IPS DF 6.9 (cell line): ENCODE measurements at places on chromosomes 12 and 14.

GRCh38 chr12:5514545-5514944 is 82.6 kb downstream of the NTF3 start:
- no peaks in the 10 kb centered on the region for H3K27me3 ChIP-seq
- no peak overlapping the region for H3K27ac ChIP-seq

DNA sequence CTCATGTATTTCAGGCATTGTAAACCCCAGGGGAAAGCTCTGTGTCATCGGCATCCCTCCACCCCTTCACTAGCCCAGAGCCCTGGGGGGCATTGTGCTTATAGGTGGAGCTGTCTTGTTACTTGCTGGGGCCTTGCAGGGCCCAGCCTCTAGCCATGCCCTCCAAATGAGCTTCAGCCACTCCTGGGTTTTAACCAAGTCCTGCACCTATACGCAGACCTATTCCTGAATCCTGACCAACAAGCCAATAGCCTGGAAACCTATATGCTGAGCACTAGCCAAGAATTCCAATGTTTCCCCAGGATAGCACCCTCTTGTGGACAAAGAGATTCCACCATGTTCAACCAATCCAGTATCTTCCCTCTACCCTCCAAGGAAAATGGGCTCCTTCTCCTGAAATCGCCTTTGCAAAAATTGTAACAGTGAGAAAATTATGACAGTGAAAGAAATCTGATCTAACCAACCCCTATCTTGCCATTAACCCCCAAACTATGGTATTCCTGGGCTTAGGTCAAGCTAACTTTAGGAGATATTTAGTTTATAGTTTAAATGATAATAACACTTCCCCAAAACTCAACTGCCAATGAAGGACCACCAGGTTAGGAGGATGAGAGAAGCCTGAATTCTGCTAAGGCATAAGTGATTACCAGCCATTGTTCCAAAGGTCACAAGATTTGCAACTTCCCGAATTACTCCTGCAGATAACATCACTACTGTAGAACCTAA is 55.5 kb downstream of the TTC7B start:
- no peak overlapping the region for H3K4me3 ChIP-seq
- no peaks in the 10 kb centered on the region for H3K36me3 ChIP-seq
- H3K27ac ChIP-seq = no peak overlapping the region
- H3K4me1 ChIP-seq = no peaks in the 10 kb centered on the region; the same call in 1 of the 2 replicates
- H3K27me3 ChIP-seq = no peaks in the 10 kb centered on the region

DNA sequence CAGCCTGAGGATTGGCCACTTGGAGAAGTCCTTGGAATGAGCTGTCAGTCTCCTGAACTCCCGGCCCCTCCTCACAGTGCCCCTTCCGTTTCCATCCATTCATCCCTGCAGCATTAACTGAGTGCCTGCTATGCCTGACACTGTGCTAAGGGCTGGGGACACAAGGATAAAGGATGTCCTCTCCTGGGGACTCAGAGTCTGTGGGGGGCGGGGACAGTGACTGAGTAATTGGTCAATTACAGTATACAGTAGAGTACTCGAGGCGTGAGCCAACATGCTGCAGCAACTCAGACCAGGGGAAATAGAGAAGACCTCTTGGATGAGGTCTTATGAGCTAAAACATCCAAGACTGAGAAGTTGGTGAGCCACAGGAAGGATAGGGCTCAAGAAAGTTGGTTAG is 43.4 kb upstream of the PWP1 start:
- DNase-seq = no peak
- no peak overlapping the region for H3K4me3 ChIP-seq
- no peaks in the 10 kb centered on the region for H3K36me3 ChIP-seq

GRCh38 chr12:70049596-70050360 is 193.5 kb upstream of the CNOT2 start:
- H3K4me1 ChIP-seq = peaks cover 2% of the 10 kb centered on the region; the same call in 1 of the 2 replicates
- no peak overlapping the region for H3K27ac ChIP-seq
- no peak overlapping the region for H3K4me3 ChIP-seq

- H3K4me1 ChIP-seq = peaks cover 5% of the 10 kb centered on the region
- no peak for DNase-seq
- no peaks in the 10 kb centered on the region for H3K27me3 ChIP-seq
- H3K36me3 ChIP-seq = no peaks in the 10 kb centered on the region
- H3K4me3 ChIP-seq = no peak overlapping the region
- no peak overlapping the region for H3K27ac ChIP-seq
Measured at GRCh38 chr14:102097441-102098135, 10.7 kb upstream of the HSP90AA1 start.

DNA sequence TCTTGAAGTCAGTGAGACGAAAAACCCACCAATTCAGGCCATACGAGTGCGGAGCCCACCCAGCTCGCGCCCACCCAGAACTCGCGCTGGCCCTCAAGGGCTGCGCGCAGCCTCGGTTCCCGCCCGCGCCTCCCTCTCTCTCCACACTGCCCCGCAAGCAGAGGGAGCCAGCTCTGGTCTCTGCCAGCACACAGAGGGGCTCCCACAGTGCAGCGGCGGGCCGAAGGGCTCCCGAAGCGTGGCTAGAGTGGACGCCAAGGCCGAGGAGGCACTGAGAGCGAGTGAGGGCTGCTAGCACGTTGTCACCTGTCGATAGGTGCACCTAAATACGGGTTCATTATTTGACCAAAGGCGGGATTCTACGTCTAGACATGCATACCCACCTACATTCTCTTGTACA is 2.2 kb upstream of the CDKN3 start:
- no peaks in the 10 kb centered on the region for H3K27me3 ChIP-seq
- peaks cover 5% of the 10 kb centered on the region; the same call in 1 of the 2 replicates for H3K4me1 ChIP-seq
- DNase-seq = no peak
- H3K4me3 ChIP-seq = no peak overlapping the region
- H3K36me3 ChIP-seq = no peaks in the 10 kb centered on the region

DNA sequence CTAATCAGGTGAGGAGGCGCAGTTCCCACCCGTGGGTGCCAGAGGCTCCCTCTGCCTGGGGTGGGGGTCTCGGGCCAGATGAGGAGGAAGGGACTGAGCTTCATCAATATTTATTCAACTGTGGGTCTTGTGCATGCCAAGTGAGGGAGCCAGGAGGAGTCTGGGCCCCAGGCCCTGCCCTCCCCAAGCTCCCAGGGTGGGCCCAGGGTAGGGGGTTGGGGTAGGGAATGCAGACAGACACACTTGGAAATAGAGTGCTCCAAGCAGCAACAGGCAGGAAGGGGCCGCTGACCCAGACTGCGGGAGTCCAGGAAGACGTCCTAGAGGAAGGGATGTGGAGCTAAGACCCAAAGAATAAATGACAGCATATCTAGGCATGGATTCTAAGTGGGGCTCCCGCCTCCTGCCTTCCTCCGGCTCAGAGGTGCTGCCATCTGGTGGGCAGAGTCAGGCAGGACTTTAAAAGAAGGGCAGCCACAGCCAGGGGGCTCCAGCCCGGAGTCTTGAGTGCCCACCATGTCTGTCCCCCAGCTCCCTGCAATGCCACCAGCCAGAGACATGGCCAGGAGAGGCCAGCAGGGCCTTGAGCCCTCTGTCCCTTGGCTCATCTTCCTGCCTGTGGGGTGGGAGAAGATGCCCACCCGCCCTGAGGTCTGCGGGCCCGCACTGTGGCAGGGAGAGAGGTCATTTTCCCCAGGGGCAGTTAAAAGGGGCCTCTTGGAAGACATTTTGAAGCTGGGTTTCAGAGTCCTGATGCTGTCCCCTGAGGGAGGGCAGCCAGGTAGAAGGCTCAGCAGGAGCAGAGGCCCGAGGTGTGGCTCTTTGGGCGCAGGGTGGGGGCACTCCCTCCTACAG is 70.1 kb downstream of the PHETA1 start:
- H3K27me3 ChIP-seq = no peaks in the 10 kb centered on the region
- no peaks in the 10 kb centered on the region; the same call in 1 of the 2 replicates for H3K4me1 ChIP-seq
- H3K27ac ChIP-seq = no peak overlapping the region
- no peaks in the 10 kb centered on the region for H3K36me3 ChIP-seq
- no peak overlapping the region for H3K4me3 ChIP-seq

GRCh38 chr12:39237004-39237403 is 205.9 kb downstream of the KIF21A start:
- no peak for DNase-seq
- no peaks in the 10 kb centered on the region for H3K4me1 ChIP-seq
- H3K4me3 ChIP-seq = no peak overlapping the region
- no peaks in the 10 kb centered on the region for H3K27me3 ChIP-seq

- H3K36me3 ChIP-seq = no peaks in the 10 kb centered on the region
- no peak for DNase-seq
- no peaks in the 10 kb centered on the region for H3K4me1 ChIP-seq
- no peaks in the 10 kb centered on the region for H3K27me3 ChIP-seq
Measured at GRCh38 chr14:81068176-81068782, 112.9 kb downstream of the TSHR start.

GRCh38 chr14:61562321-61563161 is 132.8 kb upstream of the HIF1A start:
- DNase-seq = no peak
- H3K4me3 ChIP-seq = no peak overlapping the region
- no peaks in the 10 kb centered on the region for H3K27me3 ChIP-seq
- no peak overlapping the region for H3K27ac ChIP-seq
- H3K4me1 ChIP-seq = peaks cover 3% of the 10 kb centered on the region

DNA sequence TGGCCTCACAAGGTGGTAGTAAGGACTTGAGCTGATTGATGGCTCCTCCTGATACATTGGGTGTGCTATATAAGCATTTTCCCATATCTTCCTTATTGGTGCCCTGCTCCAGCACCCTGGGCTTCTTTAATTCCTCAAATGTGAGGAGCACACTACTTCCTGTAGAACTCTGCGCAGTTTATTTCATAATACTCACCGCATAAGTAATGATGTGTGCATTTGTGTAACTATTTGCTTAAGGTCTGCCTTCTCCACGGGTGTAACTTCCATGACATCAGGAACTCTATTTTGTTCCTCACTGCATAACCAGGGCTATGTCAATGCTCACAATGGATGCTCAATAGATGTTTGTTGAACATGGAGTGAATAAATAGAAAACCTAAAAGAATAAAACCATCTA is 392.2 kb downstream of the SEC23A start:
- H3K27ac ChIP-seq = no peak overlapping the region
- no peaks in the 10 kb centered on the region; the same call in 1 of the 2 replicates for H3K27me3 ChIP-seq
- H3K4me3 ChIP-seq = no peak overlapping the region
- DNase-seq = no peak
- H3K36me3 ChIP-seq = no peaks in the 10 kb centered on the region

DNA sequence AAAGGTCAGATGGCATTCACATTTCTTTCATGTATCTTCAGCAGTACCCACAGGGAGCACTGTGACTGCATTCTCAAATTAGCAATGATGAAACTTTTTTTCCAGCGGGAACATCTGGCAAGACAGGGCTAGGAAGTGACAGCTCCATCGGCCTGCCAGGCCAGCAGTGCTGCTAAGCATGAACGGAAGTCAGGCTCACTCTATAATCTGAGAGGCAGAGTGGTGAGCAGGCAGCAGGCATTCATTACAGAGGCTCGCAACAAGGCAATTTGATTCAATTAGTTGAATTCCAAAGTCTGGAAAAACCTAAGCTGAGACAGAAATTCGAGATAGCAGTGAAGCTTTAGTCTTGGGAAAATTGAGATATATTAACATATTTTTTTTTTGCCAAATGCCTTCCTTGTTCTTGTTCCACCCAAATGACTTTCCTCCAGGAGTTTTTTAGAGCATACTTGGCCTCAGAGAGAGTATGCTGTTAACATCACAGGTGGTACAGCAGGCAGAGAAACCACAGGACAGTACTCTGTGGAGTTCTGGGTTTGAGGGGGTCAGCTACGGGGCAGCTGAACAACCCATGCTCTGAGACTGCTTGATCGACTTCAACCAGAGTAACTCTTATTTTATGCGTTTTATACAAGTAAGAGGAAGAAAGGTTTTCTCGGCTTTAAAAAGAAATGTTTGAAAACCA is 414.9 kb downstream of the APAF1 start:
- H3K27me3 ChIP-seq = no peaks in the 10 kb centered on the region
- no peak overlapping the region for H3K27ac ChIP-seq
- DNase-seq = no peak
- no peak overlapping the region for H3K4me3 ChIP-seq

DNA sequence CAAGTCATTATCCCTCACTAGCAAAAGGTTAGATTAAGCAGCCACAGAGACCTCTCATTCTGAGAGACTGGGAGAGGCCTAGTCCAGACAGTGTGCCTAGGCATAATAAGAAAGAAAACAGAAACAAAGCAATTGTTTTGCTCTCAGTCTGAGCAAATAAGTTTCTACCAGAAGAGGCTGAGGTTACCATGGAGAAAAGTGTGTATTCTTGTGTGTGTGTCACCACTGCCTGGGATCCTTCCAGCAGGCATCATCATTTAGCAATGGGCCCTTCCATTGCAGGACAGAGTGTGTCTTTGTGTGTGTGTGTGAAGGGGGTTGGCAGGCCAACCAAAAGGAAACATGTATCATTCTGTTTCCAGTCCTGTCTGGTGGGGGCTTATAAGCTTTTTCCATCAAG is 3.7 kb downstream of the EFS start:
- peaks cover 4% of the 10 kb centered on the region; the same call in 1 of the 2 replicates for H3K4me1 ChIP-seq
- DNase-seq = no peak
- no peak overlapping the region for H3K27ac ChIP-seq

- H3K36me3 ChIP-seq = no peaks in the 10 kb centered on the region
- H3K4me3 ChIP-seq = no peak overlapping the region
- no peaks in the 10 kb centered on the region for H3K27me3 ChIP-seq
Measured at GRCh38 chr14:95226801-95227200, 69.5 kb upstream of the DICER1 start.

DNA sequence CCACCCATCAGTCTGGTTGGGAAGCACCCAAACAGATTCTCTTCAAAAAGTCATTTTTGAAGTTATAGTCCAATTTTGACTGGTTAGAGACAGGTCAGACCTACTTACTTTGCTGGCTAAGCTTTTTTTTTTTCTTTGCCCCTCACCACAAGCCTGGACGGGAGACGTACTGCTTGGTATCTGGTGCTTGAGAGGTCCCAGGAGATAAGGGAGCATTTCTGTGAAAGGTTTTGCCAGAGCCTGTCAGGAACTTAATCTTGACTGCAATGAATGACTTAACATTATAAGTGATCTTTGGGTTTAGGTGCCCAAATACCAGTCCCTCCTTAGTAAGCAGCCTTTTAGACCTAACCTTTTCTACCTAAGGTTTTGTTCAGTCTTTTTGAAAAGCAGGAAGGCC is 6.3 kb downstream of the MTHFD1 start:
- no peak overlapping the region for H3K4me3 ChIP-seq
- no peak for DNase-seq
- H3K36me3 ChIP-seq = no peaks in the 10 kb centered on the region
- H3K4me1 ChIP-seq = peaks cover 8% of the 10 kb centered on the region; the same call in 1 of the 2 replicates

DNA sequence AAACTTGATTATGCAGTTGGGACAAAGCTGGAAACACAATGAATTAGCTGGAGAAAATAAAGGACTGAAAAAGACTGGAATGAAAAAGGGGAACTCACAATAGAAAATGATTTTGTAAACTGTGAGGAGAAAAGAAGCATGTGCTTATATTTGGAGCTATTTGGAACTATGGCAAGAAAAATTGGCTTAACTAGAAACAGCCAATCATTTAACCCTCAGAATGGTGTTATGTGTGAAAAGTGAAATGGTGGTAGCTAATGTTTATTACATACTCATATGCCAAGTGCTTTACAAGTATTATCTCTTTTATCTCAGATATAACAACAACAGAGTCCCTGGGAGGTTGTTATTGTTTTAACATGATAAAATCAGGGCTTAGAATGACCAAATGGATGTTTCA is 583.1 kb upstream of the SEL1L start:
- no peak for DNase-seq
- no peaks in the 10 kb centered on the region for H3K4me1 ChIP-seq
- no peaks in the 10 kb centered on the region for H3K36me3 ChIP-seq
- no peak overlapping the region for H3K4me3 ChIP-seq
- no peak overlapping the region for H3K27ac ChIP-seq

- H3K27ac ChIP-seq = no peak overlapping the region
- no peak overlapping the region for H3K4me3 ChIP-seq
- peaks cover 2% of the 10 kb centered on the region; the same call in 1 of the 2 replicates for H3K36me3 ChIP-seq
- DNase-seq = no peak
Measured at GRCh38 chr12:12180136-12180535, 86.7 kb downstream of the LRP6 start.

GRCh38 chr12:96247563-96247962 is 53.4 kb downstream of the ELK3 start:
- H3K4me3 ChIP-seq = no peak overlapping the region
- H3K4me1 ChIP-seq = no peaks in the 10 kb centered on the region
- 0 out of 2 replicates have a peak, but pooled peaks cover 5% of the 10 kb centered on the region for H3K36me3 ChIP-seq
- H3K27ac ChIP-seq = no peak overlapping the region
- DNase-seq = no peak
- H3K27me3 ChIP-seq = no peaks in the 10 kb centered on the region
